ENCODE measurements at places on chromosomes 1 and 21.
A peak's percentile ranks its signal among the peaks of the same experiment; 100 is the strongest.

DNA sequence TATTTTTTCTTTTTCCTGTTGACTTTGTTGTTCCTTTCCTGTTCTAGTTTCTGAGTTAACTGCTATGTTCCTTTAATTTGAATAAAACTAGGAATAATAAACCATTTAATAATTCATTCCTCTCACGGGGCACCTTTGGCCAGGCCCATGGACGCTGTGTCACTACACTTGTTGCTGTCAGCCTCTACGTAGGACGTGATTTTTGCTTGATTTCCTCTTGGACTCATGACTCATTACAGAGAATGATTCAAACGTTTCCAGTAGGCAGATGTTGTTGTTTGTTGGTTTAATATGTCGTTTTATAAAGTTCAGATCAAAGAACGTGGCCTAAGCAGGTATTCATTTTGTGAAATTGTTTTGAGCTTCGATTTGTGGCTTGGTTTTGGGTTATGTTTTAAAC lies 9.1 kb upstream of the SLC19A1 start:
- no peak for DNase-seq

GRCh38 chr21:46254208-46254975 lies 25.8 kb upstream of the LSS start:
- DNase-seq = no peak

DNA sequence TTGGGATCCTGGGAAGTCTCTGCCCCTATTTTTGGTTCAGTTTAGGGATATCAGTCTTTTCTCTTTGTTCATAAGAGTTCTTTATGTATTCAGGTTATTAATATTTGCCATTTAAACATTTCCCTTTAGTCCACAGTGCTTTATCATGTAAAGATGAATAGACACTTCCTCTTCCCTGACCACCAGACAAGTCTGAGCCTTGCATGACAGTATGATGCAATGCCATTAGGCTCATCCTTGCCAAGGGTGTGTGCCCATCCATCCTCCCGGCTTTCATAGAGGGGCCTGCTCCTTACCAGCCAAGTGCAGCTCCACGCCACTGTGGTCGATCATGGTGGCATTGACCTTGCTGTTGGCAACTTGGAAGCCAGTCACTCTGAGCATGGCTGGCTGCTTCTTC lies 52.1 kb downstream of the ZSCAN20 start:
- no peak for DNase-seq

DNA sequence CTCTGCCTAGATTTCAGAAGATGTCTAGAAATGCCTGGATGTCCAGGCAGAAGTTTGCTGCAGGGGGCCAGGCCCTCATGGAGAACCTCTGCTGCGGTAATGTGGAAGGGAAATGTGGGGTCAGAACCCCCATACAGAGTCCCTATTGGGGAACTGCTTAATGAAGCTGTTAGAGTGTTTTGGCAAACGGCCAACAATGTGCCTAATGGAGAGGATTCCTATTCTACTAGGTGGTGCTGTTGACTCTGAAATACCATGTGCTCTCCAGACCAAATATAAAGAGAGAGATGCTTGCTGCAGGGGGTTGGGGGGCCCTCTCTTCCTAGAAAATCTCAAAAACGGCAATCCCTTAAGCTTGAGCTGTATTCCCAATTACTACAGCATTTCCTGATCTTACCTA lies 57.1 kb upstream of the DR1 start:
- no peak for DNase-seq

DNA sequence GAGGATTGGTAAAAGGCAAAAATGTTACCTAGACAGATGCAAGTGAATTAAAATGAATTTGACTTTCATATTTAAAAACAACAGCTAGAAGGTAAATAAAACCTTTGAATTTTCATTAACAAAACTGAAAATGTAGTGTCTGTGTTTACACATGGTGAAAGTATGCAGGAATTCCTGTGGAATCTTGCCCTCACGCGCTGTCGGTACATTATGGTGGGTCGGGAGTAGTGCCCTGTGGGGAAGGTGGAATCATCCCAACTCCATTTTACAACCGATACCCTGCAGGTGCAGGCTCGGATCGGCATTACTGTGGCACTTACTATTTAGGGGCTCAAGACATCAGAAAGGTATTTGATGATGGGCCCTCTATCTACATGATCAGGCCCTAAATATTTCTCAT lies 197.2 kb upstream of the MAP1LC3C start:
- DNase-seq = no peak

DNA sequence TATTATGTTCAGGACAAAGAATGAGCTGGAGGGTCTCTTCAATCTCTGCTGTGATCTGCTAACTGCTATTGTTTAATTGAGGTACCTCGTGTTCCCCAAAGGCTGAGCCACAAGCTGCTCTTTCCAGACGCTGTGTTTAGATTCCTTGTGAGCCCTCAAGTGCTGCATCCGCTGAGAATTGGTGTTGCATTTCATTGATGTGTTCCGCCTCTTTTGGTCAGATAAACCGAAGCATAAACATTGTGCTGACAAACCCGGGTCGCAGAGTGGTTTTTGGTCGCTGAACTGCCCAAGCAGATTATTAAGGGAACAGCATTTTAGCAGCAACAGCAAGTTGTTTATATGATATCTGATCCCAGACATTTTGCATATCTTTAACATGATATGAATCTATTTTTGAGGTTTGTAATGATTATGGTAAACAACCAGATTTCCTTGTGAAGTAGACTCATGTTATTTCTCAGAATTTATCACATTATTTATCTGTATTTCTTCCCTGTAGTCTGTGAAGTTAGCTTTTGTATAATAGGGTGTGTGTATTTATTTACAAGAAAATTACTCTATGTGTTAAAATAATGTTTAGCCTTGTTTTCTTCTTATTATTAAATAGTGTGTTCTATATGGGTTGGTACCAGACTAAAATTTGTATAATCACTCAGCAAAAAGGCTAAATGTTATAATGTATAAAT lies 217.2 kb upstream of the C1orf105 start:
- DNase-seq = no peak

DNA sequence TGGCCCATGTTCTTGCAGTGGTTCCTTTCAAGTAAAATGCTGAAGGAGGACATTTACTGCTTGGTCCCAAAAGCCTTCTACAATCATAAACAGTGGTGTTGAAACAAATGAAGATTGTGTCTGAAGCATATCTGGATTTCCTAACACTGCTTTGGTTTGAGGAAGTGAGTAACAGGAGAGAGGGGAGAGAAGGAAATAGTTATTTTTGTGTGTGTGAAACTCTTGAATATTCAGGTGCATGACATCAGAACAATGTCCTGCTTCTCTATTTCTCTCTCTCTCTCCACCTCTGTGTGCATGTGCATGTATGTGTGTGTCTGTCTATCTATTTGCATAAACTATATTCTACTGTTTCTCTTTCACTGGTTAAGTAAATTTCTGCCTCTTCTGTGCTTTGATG lies 61.4 kb upstream of the TNFSF18 start:
- DNase-seq = no peak

DNA sequence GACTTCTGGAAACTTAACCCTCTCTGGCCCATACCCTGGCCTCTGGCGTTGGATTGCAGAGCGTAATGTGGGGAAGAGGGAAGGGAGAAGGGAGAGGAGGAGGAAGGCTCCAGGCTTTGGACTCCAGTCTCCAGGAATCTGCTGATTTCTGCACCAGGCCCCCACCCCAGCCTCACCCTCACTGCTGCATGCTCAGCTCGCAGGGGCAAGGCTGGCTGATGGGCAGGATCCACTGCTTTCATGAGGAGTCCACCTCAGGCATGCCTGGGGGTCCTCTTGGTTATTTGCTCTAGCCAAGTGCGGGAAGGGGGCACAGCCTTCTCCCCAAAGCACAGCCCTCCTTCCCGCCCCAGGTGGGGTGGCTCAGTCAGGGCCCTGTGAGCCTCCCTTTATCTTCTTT lies 3.7 kb downstream of the OLFML3 start:
- no peak for DNase-seq

- no peak for DNase-seq
Observed at GRCh38 chr1:155608888-155609225, 1.2 kb upstream of the MSTO1 start.

GRCh38 chr1:91830242-91831131 lies 55.5 kb downstream of the TGFBR3 start:
- peak; percentile 76 for DNase-seq

DNA sequence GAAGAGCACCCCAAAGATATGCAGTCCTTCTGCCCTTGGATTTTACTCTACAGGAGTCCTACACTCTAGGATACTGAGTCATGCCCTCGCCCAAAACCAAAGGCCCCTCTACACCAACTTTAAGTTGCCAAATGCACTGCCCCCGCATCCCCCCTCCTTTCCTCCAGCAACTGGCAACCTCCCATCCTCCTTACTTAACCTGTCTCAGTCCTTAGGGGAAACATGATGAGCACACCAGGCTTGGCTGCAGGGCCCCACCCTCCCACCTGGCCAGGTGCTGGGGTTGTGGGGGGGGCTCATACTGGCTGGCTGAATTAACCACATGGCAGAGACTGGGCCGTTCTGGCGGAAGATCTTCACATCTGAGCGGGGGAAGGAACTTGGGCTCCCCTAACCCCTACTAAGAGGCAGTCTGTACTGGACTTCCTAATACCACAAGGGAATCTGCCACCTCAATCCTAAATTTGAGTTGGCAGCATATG lies 1.2 kb downstream of the HDGF start:
- no peak for DNase-seq

- DNase-seq = no peak
Observed at GRCh38 chr1:199411506-199411905, 616.0 kb upstream of the NR5A2 start.

- DNase-seq = no peak
Observed at GRCh38 chr1:224203243-224204016, 20.4 kb downstream of the DEGS1 start.

GRCh38 chr1:233523047-233523446 lies 90.9 kb upstream of the KCNK1 start:
- DNase-seq = no peak

GRCh38 chr1:223041481-223041880 lies 101.6 kb downstream of the TLR5 start:
- DNase-seq = no peak

- DNase-seq = no peak
Observed at GRCh38 chr1:147414505-147415163, 126.7 kb upstream of the BCL9 start.

DNA sequence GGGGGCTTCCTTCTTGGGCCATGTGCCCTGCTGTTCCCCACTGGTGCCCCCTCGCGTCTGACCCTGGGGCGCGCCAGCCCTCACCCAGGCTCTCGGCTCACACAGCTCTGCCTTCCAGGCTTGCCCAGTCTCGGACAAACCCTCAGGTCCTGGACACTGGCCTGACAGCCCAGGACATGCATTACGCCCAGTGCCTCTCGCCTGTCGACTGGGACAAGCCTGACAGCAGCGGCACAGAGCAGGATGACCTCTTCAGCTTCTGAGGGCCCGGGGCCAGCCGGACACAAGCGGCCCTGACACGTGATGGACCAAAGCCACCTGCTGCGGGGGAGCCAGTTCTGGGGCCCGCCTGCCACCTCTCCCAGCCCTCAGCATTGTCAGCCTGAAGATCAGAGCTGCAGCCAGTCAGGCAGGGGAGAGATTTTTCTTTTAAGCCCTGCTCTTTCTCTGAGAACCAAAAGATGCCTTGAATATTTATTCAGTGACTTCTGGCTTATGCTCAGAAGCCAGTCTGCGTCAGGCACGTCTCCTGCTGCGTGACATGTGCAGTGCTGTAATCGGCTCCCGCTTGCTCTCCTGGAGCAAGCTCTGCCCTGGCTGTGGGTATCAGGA lies 23.4 kb downstream of the LDLRAP1 start:
- DNase-seq = peak; percentile 80

DNA sequence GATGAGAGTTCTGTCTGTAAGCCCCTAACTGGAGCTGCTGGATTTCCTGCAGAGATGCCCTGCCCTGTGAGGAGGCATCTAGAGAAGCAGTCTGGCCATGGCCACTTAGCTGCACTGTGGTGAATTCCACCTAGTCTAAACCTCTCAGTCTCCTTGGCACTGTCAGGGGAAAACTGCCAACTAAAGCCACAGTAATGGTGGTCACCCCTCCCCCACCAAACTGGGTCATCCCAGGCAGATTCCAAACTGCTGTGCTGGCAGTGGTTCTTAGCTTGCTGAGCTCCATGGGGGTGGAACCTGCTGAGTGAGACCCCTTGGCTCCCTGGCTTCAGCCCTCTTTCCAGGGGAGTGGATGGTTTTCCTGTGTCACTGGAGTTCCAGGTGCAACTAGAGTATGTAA lies 740.6 kb downstream of the RWDD3 start:
- DNase-seq = no peak

- DNase-seq = no peak
Observed at GRCh38 chr1:151815716-151816327, 10.6 kb upstream of the LINGO4 start.

DNA sequence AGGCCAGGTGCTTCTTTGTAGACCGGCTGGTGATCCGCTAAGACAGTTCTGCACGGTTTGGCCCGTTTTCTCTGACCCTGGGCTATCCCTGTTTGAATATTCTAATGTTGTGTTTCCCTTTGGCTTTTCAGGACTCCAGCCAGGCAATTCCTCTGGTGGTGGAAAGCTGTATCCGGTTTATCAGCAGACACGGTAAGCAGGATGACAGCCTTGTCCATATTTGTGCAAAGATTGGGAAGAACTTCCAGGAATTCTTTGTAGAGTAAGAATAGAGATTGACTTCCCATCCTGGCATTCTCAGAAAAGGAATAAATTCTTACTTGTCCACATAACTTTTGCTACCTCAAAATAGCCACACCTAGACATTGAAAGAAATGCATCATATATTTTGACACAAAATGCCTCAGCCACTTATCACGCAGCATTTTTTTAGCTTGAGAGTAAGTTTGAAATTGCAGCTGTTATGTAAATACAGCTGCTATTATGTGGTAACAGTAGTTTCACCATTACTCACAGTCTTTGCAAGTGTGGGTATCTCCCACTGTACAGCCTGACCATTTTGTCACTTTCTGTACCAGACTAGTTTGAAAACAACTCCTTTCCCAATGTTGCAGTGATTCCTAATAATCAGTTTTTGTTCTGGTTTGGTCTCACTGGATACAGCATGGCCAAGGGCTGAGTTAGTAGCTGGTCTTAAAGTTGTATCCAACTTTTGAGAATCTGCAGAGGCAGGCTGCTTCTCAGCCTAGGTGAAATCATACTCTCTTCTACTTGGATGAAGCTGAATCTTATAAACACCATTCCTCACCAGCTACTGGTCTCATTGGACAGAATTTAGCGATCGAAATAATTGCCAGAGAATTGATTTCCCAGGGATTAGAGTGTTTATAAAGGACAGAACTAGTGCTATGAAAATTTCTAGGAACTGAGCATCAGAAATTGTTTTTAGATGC lies 40.0 kb upstream of the IKBKE start:
- peak; percentile 66 for DNase-seq

- no peak for DNase-seq
Observed at GRCh38 chr1:27298632-27299384, 23.2 kb upstream of the TMEM222 start.

DNA sequence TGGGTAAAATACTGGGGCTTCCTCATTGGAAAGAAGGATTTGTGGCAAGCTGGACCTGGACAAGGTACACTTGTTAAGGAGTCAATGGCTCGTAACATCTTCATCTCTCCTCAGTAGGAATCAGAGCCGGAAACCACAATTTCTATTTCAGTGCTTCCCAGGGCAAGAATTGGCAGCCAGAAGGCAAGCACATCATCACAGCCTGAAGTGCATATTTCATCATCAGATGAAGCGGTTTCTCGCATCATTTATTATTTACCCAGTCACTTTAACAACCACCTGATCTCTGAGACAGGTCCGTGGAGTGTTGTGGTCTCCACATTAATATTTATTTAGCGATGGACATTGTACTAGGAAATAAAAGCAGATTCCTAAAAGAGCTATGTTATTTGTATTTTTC lies 55.0 kb downstream of the KCNJ15 start:
- no peak for DNase-seq

Data from AG04450 (cell line).